ENCODE measurements at places on chromosomes 6 and 20.

- DNase-seq, result no peak
Measured at GRCh38 chr6:90925726-90926125, 338.9 kb upstream of the MAP3K7 start.

- DNase-seq, result no peak
Measured at GRCh38 chr20:19241440-19241839, 29.0 kb downstream of the SLC24A3 start.

- no peak for DNase-seq
Measured at GRCh38 chr6:149446791-149447376, 37.9 kb downstream of the ZC3H12D start.

- no peak for DNase-seq
Measured at GRCh38 chr6:148935705-148936435, 189.0 kb downstream of the UST start.

GRCh38 chr20:2799688-2800520 lies 523 bp downstream of the CPXM1 start:
- DNase-seq, result no peak

- no peak for DNase-seq
Measured at GRCh38 chr6:17311595-17312311, 30.6 kb downstream of the RBM24 start.

DNA sequence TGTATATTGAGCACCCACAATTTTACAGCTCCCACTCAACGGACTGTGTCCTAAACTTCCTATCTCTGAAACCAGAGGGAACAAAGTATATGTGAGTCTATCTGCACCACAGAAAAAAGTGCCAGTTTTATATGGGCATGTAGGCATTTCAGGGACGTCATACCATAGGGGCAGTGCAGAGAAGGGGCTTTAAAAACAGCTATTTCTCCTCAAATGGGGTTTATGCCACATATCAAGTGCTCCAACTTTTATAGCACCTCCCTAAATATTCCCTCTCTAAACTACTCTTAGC lies 28.9 kb upstream of the ASF1A start:
- DNase-seq, result no peak

All from activated naive CD4-positive, alpha-beta T cell treated with anti-CD3 and anti-CD28 coated beads, Interleukin-2, amount 10 ng/mL, durations not matched to agents 7 days and 5 days (primary cell).